ENCODE measurements at places on chromosomes 2 and 18.

- no peak for DNase-seq
These were observed 758.9 kb downstream of the LRRTM4 start for GRCh38 chr2:76763276-76763675.

GRCh38 chr2:52139241-52139640 is 1107.3 kb upstream of the NRXN1 start:
- DNase-seq, result no peak

DNA sequence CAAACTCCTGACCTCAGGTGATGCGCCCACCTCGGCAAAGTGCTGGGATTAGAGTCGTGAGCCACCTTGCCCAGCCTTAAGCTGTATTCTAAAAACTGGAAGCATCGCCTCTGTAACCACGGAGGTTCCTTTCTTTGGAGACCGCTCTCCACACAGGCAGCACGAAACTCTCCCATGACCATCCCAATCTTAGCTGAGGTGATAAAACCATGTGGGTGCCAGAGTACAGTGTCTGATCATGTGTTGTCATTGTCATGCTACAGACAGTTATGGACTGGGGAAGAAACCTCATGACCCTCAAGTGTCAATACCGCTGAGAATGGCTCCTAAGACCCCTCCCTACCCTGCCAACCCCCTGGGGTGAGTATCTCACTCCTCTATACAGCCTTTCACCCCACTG is 41.4 kb upstream of the EPG5 start:
- DNase-seq, result no peak

GRCh38 chr2:240360645-240361475 is 74.6 kb upstream of the GPC1 start:
- no peak for DNase-seq

DNA sequence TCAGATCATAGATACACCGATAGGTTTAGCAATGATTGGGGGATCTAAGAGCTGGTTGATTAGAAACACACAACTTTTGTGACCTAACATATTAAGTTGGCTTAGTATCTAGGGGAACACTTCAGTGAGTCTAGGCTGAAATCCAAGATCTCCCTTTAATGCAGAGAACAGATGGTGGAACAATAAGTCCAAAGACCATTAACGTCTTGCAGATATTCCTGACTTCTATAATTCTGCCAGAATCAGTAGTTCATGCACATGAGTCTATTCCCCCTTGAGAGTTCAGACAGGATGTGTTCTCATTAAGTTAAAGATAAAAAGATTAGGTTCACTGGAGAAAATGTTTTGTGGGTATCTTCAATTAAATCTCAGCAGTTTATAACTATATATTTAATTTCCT is 506.5 kb downstream of the TSN start:
- no peak for DNase-seq

GRCh38 chr2:17580319-17580715 is 39.8 kb downstream of the VSNL1 start:
- no peak for DNase-seq

DNA sequence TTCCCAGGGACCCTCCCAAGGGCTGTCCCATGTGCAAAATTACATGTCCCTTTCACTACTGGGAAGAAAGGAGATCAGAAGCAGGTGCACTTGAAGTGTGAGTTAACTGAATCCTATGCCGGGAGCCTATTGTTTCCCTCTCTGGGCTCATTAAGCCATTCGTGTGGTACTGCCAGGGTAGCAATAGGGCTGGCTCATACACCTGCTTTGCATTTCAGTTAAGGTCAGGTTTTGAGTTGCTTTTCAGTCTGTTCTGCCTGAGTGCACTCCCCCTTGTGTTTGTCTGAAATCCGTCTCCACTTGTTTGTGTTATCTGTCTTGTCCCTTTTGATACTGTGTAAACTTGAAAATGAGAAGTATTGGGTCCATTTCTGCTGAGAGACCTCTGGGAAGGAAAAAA is 1232.6 kb upstream of the NRXN1 start:
- no peak for DNase-seq

GRCh38 chr2:165777522-165778186 is 16.4 kb downstream of the GALNT3 start:
- no peak for DNase-seq

GRCh38 chr2:204027091-204027490 is 90.5 kb downstream of the ICOS start:
- DNase-seq, result no peak

DNA sequence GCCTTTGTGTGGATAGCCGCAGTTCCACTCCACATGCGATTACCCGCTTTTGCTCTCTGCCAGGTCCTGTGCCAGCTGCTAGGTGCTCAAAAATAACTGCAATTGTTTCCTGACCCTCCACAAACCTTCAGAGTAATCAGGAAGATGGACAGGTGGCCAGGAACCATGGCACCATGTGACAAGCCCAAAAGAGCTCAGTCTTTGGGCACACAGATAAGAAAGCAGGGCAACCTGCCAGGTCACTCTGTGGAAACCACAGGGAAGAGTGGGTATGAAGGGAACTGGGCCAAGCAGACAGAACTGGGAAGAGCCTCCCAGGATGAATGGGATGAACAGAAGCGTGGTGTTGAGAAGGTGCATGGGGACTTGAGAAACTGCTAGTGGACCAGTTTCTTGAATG is 79.4 kb upstream of the AGAP1 start:
- DNase-seq, result no peak

DNA sequence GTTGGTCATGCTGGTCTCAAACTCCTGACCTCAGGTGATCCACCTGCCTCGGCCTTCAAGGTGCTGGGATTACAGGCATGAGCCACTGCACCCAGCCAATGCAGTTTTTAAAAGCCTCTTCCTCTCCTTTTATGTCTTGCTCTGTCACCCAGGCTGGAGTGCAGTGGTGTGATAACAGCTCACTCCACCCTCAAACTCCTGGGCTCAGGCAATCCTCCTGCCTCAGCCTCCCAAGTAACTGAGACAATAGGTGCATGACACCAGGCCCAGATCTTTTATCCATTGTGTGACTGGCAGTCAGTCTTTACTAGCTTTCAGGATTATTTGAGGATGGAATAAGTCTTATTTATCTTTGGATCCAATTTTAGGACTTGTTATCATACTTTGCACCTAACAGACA is 13.2 kb downstream of the KCTD18 start:
- no peak for DNase-seq

- no peak for DNase-seq
These were observed 158.7 kb upstream of the MYO3B start for GRCh38 chr2:170019060-170019805.

- DNase-seq, result no peak
These were observed 34.7 kb downstream of the NHEJ1 start for GRCh38 chr2:219125886-219126270.

- DNase-seq, result no peak
These were observed 9.2 kb downstream of the BOK start for GRCh38 chr2:241567776-241568175.

GRCh38 chr2:191885650-191886049 is 38.8 kb upstream of the CAVIN2 start:
- no peak for DNase-seq

DNA sequence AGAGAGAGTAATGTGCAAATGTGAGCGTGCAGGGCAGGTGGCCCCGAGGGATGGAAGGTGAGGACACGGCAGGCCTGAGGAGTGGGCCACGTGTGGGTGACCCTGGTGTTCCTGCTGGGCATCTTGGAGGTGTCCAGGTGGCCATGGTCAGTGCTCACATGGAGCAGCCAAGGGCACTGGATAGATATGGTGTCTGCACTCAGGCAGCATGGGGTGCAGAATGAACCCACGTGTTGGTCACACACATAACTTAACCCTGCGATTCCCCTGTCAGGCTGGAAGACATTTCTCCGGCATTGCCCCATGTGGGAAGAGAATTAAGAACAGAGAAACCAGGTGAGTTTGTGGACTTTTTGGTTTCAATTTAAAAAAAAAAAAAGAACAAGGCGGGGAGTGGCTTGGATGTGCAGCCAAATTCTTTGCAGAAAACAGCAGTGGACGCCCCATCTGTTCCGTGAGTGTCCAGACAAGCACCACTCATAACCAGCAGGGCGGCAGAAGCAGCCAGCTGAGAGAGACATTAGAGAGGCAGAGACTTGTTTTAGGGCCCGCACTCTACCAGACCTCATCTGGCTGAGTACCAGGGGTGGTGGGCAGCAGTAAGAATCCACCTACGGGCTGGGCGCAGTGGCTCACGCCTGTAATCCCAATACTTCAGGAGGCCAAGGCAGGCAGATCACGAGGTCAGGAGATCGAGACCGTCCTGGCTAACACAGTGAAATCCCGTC is 249.8 kb downstream of the ACKR3 start:
- no peak for DNase-seq

DNA sequence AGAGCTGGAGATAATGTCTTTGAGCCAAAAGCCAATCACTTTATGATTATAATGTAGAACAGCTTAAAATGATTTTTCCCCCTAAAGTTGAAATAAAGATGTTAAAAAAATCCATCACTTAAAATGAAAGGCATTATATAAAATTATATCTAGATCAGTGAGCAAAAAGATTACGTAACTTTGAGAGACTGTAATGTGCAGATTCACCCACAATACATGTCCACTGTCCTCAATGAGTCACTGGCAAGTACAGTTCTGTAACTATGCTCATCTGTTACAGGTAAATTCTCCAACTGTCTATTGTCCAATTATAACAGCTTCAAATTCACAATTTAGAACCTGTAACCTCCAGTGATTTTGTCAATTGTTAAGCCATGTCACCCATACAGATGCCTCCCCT is 19.0 kb downstream of the FAM161A start:
- no peak for DNase-seq

DNA sequence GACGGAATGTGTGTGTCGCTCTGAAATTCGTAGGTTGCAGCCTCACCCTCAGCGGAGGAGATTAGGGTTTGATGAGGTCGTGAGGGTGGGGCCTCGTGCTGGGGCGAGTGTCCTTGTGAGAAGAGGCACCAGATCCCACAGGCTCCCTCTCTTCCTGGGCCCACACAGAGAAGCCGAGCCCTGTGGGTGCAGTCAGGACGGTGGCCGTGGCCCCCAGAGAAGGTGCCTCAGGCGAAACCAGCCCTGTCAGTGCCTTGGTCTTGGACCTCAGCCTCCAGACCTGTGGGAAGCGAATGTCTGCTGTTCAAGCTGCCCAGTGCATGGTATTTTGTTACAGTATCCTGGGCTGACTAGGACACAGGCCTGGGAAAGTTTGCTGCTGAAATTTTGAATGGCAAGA is 108.0 kb upstream of the ALKAL2 start:
- no peak for DNase-seq

DNA sequence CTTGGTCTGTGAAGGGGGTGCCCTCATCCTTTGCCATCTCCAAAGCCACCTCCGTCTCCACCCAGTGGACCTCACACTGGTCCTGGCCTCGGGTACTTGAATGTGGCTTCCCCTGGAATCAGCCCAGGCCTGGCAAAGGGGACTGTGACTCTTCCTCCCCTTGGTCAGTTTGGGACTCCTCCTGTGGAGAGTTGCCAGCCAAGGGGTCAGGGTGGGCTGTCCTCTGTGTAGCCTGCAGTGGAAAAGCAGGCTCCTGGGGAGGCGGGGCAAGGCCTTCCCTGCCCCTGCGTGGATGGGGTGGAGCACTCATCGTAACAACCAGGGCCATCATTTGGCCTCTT is 59.8 kb downstream of the INHBB start:
- DNase-seq, result no peak

DNA sequence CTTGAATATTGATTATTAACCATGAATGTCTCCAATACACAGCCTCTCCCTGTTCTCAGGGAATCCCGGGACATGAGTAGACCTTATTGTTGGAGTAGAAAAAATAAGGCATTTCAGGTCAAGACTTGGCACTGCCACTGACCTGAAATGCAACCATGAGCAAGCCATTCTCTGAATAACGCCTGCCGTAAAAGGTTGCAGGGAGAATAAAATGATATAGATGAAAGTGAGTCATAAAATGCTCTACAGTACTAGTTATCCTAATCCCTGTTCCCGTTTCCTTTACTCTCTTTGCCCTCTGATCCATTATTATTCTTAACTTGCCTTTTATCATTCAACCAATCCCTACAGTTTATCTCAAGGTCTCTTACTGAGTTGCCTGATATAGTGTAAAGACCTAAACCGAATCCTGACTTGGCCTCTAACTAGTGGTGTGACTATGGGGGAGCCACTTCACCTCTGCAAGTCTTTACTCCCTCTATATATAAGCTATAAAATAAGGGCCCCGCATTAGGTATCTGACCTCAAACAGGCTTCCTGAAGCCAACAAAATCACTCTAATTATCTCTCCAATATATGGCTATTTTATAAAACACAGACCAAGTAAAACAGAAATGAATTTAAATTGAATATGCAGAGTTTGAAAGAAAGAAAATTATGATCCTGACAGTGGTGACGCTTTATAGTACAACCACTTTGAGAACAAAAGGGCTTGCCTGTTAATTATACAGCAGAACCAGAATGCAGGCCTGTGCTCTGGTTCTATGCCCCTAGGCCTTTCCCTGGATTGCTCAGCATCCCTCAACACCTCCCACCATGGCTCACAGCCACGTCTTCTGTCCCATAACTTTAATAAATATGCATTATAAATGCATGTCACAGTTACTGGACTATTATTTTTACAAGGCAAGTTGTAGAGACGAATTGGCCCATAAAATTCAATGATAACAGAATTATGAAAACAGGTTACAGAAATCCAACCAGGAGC is 183.1 kb downstream of the STK39 start:
- no peak for DNase-seq

DNA sequence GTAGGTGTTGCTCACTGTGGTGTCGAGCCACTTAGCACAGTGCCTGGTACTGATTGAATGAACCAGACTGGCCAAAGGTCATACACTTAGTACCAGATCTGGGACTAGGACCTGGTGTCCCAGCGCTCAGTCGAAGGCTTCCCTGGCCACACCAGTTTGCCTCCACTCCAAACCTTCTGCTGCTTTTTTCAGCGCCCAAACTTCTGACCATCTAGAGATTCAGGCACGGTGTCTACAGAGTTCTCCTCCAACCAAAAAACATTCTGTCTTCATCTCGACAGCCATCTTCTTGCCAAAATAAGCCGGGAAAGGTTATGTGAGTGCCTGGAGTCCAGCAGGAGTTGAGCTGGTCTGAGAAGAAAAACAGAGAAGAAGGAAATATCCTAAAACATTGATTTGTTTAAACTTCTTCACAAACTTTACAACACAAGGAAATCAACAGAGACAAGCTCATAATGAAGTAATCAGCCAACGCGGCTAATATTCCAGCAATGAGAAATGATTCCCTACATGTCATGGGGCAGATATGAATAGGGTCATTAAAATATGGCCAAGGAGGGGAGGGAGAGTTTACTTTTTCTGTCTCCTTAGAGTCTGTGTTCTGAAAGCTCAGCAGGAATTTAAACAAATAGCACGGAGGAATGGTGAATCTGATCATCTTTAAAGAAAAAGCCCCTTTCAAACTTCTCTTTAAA is 2.3 kb upstream of the GLI2 start:
- no peak for DNase-seq

- no peak for DNase-seq
These were observed 36.2 kb downstream of the CAPN13 start for GRCh38 chr2:30770816-30771576.

- no peak for DNase-seq
These were observed 27.9 kb downstream of the REV1 start for GRCh38 chr2:99461828-99462483.

GRCh38 chr18:8871489-8871888 is 166.1 kb downstream of the MTCL1 start:
- no peak for DNase-seq
